ENCODE measurements at places on chromosomes 5 and 9.

DNA sequence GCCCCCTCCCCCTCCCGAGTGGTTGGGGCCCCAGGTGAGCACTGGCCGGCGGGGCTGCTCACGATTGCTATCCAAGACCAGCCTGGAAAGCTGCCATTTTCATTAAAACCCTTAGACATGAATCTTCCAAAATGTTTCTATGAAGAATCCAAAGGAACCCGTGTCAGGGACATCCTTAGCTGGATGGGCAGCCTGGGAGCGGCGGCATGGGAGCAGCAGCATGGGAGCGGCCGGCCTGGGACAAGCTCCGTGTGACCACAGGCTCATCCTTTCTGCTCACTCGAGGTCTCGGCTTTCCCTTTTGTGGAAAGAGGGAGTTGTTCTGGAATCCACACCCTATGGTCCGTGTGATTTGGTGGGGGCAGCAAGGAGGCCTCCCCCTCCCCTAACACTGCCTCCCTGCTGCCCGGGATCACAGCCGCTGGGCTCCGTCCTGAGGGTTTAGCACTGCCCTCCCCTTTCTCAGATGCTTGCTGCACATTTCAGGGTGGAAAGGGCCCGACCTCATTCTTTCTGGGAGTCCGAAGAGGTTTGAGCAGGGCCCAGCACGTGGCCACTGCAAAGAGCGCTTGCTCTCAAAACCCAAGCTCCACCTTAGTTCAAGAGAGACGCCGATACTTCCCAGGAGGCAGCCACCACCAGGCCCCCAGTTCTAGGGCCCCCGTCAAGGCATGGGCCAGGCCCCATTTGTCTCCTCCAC is 127.7 kb downstream of the RXRA start:
- DNase-seq: no peak

DNA sequence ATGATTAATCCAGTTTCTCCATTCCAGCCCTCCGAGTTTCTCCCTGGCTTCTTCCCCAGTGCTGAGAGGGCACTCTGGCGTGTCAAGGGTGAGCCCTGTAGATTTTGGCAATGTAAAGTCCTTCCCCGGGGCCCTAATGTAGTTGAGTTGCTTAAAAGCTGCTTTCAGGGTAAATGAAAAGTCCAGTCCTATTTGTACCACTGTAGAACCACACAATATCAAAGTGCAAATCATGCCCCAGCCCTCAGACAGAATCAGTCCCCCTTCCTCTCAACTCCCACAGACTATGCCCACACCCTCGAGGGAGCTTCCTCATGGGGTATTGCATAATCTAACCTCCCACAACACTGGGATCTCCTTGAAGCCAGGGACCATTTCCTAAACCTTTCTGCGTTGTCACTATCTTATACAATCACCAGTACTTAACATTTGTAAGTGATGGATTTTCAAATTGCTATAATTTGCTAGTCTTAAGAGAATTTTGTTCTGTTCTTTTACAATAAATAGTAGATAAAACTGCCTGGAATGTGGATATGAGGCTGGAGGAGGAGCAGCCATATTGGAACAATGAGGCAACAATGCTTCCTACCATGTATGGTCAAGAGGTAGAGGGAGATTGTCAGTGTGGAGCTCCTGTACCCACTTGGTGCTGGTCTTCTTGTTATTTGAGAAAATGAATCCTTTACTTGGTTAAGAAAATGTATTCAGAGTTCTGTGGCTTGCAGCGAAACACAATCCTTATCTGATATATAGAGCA is 34.4 kb downstream of the ZNF366 start:
- no peak for DNase-seq

- no peak for DNase-seq
Measured at GRCh38 chr5:149301744-149302380, 30.2 kb downstream of the AFAP1L1 start.

- no peak for DNase-seq
Measured at GRCh38 chr5:104498281-104498680, 935.7 kb upstream of the NUDT12 start.

GRCh38 chr5:82754036-82754746 is 323.0 kb downstream of the TMEM167A start:
- no peak for DNase-seq

DNA sequence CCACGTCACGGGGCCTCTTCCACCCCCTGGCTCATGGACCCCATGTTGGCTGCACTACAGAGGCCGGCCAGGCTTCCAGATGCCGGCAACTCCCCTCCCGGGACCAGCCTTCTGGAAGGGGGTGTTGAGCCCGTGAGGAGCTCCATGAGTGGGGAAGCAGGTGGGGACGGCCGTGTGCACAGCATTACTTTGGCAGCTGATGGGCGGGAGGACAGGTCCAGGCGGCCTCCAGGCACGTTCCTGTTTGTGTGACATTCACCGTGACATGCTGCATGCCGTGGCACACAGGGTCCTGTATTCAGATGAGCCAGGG is 29.1 kb upstream of the ABO start:
- DNase-seq: no peak

GRCh38 chr9:91884696-91885687 is 65.0 kb downstream of the ROR2 start:
- DNase-seq: peak; percentile 74

DNA sequence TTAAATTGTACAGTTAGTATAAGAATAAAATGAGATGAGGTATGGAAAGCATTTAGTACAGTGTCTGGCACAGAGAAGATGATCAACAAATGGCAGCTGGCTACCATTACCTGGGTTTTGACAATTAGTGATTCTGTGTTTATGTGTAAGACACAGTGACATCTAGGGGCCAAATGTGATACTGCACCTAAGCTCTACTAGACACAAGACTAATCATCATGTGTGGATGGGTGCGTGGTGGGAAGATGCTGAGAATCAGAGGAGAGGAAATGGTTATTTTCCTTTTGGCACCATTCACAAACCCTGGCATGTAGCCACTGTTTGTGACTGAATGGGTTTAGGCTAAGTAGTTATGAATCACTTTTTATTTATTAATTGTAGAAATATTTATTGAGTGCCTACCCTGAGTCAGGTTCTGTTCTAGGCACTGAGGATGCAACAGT is 109.8 kb upstream of the TBC1D2 start:
- no peak for DNase-seq

GRCh38 chr9:100216178-100216787 is 117.2 kb downstream of the INVS start:
- DNase-seq: peak; percentile 82

- no peak for DNase-seq
Measured at GRCh38 chr9:101271102-101271501, 113.7 kb downstream of the BAAT start.

Data from ELF-1 (cell line).